ENCODE measurements at places on chromosomes 7 and 10.

- DNase-seq: no peak
Observed at GRCh38 chr10:110793886-110794285, 77.8 kb upstream of the PDCD4 start.

- DNase-seq: no peak
Observed at GRCh38 chr10:28684157-28684985, 7.0 kb downstream of the BAMBI start.

DNA sequence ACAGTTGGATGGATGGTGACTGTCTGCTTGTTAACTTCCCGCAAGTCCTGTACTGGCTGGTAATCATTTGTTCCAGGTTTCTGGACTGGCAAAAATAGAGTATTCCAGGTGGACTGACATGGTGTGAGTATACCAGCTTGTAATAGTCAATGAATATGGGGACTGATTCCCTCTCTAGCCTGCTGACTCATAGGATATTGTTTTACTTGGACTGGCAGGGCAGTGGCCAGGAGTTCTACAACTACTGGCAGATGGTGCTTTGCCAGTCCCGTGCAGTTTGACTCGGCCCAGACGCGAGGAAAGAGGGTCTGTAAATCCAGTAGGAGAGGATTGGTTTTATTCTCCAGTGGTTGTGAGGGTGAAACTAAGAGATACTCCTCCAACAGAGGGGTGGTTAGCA, 78.0 kb downstream of the PRR15 start:
- DNase-seq: no peak

DNA sequence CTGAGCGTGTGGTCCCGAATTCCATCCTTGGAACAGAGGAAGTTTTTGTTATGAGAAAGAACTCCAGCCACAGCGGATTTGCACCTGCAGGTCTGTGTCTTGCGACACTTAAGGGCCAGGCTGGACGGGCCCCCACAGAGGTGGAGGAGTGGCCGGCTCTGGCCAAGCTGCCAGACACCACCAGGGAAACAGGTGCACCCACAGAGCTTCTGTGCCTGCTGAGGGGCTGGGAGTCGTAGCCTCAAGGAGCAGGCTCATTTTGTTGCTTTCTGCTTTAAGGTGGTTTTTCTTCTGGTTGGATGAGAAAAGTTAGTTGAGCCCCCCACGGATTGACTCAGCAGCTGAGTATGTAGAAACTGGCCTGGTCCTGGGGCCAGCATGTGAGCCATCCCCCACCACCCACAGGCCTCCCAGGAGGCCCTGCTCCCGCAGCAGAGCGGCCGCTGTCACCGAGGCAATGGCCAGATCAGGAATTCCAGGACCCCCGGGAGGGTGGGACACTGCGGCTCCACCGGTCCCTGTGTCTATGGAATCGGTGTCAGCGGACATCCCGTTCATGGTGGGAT, 41.9 kb downstream of the NKX6-2 start:
- DNase-seq: no peak

DNA sequence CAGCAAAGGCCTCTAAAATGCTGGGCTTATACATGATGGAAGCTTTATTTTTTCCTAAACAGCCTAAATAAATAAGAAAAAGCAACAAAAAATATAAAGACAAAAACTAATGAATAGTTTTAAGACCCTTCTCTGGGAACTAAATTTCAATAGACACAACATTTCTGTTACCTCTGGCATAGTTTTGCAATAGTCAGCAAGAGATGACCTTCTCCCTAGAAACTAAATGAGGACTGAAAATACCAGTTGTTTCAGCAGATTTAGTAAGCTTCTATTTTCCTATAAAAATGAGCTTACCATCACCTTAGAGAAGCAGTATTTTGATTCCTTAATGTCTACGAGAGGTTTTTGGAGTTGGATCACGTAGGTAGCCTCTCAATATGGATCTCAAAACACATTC, 471.4 kb upstream of the NRP1 start:
- no peak for DNase-seq

DNA sequence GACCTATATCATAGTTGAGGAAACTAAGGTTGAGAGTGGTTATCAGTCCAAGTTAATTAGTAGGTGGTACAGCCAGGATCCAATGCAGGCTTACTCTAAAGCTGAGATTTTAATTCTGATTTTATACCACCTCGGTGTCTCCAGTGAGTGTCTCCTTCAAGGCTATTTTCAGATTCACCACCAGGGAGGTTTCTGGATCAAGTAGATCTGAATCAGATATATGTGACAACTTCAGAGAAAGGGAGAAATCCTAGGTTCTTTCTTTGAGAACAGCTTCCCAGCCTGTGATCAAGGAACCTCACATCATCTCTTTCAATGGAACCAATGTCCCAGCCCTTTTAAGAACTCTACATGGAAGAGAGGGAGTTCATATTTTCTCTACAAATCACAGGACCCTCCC, 429.2 kb downstream of the SORCS3 start:
- DNase-seq: no peak

GRCh38 chr7:151565541-151565940, 45.8 kb upstream of the RHEB start:
- DNase-seq: no peak

- DNase-seq: no peak
Observed at GRCh38 chr10:1344846-1345245, 288.7 kb downstream of the WDR37 start.

GRCh38 chr7:21884496-21884895, 61.2 kb downstream of the CDCA7L start:
- no peak for DNase-seq

DNA sequence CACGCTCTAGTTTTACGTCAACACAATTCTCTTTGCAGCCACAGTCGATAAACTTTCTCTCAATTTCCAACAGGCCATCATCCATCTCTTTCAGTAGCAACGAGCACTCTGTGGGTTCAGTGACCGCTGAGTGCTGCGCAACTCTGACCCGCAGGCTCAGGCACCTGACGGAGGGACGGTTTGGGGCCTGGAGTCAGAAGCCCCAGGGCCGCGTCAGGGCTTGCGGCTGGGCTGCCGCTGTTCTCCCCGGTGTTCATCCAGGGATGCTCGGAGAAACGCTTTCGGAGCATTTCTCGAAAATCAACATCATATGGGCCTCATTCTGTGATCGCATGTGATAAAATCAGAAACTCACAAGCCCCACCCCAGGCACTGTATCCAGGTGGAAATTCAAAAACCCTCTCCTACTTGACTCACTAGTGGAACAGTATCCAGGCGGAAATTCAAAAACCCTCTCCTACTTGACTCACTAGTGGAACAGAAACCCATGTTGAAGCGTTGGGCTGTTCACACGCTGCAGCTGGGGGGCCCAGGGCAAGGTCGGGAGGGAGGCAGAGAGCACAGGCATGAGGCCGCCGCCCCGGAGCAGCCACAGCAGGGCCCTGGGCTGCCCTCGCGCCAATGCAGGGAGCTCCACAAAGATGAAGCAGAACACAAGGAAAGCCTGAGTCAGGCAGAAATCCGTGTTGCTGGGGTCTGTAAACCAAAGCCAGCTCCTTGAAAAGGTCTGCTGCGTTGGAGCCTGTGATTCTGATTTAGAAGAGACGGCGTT, 73.3 kb upstream of the NKX6-2 start:
- no peak for DNase-seq

Data from Ammon's horn (tissue), 1 donor.